Stimulated activated CD4-positive, alpha-beta T cell treated with anti-CD3 and anti-CD28 coated beads, Interleukin-12 subunit alpha, Interleukin-12 subunit beta, amount 100 ng/mL, for 4 hours (primary cell): ENCODE measurements at places on chromosomes 11 and 22.

- no peak for DNase-seq
Measured at GRCh38 chr11:97607291-97608000, 1217.6 kb downstream of the JRKL start.

GRCh38 chr22:20044495-20045151 lies 23.7 kb downstream of the TANGO2 start:
- DNase-seq = no peak

DNA sequence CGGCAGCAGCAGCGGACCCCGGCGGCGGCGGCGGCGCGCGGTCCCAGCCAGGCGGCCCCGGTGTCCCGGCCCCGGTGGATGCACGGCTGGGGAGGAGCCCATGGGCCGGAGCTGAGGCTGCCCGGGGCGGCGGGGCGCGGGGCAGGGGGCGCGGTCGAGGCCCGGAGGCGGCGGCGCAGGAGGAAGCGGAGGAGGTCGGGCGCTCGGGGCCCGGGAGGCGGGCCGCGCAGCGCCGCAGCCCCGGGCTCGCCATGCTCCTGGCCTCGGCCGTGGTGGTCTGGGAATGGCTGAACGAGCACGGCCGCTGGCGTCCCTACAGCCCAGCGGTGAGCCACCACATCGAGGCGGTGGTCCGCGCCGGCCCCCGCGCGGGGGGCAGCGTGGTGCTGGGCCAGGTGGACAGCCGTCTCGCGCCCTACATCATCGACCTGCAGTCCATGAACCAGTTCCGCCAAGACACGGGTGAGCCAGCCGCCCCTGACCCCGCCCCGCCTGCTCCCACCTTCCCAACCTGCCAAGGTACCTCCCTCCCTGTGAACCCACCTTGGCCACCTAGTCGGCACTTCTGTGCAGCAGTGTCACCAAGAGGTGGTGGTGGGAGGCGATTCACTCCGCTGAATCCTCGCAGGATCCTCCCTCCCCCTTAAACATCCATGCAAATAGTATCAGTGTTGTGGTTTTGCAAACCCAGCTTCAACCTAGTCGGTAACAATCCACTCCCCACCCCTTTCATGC lies 580 bp downstream of the DTX4 start:
- peak; percentile 21 for DNase-seq

GRCh38 chr11:69656536-69657455 lies 15.8 kb downstream of the CCND1 start:
- DNase-seq = no peak

GRCh38 chr22:21612858-21613257 lies 17.0 kb downstream of the YDJC start:
- no peak for DNase-seq

DNA sequence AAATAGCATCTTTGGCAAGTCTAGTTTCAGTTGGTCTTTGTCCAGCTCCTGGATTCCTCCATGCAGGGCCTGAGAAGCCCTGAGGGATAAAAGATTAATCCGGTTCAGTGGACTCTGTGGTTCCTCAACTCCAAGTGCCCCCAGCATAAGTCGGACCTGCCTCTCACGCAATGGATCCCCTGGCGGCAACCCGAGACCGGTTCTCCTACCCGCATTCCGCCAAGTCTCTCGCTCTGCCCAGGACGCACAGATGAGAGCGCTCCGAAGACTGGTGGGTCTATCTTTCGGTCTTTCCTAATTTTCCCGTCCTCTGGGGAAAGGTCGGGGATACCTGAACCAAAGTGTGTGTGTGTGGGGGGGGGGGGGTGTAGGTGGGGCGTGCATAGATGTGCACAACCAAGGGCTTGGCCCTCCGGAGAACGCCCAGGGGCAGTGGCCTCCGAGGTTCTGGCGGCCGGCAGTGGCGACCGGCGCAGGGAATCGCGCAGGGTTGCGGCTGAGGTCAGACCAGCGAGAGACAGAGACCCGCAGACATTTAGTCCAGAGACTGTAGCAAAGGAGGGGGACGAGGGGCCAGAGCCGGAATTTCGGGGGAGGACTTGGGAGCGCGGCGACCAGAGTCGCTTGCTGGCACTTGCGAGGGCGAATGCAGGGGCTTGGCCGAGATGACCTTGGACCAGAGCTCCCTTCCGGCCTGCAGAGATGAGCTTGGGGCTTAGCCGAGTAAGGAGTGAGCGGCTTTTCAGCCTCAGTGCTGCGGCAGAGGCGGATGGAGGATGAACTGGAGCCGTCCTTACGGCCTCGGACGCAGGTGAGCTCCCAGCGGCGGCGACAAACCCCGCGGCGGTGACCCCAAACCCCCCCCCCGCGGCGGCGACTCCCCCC lies 712 bp upstream of the SLC2A11 start:
- DNase-seq = no peak

GRCh38 chr11:63505857-63506528 lies at the start of gene LGALS12:
Gene LGALS12 (plus strand): TSS chr11:63506084. CDS start chr11:63506459, 375 bp downstream.
- DNase-seq = no peak

DNA sequence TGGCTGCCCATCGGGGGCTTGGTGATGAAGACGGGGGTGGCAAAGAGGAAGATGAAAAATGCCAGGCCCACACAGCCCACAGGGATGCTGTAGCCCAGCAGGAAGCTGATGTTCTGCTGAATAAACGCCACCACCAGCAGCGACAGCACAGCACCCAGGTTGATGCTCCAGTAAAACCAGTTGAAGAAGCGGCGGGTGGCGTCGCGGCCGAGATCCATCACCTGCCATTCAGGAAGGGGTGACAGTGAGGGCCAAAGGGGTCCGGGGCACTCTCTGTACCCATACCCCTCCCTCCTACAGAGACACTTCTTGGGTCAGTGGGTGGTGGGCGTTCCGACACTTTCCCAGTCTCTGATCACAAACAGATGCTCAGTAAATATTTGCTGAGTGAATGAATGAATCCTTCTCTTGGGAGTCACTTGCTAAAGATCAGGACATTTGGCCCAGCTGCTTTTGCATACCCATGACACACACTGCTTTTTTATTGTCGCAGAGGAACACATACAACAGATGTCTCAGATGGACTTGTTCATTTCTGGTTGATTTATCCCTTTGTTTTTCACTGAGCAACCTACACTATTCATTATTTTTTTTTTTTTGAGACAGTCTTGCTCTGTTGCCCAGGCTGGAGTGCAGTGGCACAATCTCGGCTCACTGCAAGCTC lies 5.2 kb downstream of the SLC15A3 start:
- no peak for DNase-seq

DNA sequence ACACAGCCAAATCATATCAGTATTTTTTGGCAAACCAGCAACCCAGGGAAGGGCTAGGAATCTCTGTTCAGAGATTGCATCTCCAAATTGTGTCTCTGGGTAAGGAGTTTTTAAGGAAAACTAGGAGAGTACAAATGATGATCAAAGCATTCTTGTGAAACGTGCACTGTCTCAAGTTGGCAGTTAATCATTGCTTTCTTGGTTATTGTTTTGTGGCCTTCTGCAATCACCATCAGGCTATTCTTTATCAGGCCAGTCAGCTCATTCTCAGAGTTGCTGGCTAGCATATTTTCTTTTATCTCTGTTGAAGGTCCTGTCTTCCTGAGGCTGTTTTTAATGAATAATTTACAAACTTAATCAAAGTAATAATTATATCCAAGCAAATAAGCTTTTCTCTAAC lies 129.1 kb upstream of the CCDC179 start:
- DNase-seq = no peak

DNA sequence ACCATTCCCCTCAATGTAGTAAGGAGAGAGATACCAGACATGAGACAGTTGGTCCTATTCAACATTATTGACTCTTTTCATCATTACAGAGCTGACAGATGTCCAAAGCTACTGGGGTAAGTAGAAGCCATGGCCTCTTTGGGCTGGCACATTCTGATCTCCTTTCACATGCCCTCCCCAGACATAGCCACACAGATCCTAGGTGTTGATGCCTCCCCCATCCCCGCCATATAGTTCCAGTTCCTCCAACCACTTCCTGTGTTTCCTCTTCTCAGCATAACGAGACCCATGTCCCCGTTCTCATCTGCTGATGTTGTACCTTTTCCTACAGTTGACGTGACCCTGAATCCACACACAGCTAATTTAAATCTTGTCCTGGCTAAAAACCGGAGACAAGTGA lies 14.0 kb downstream of the TRIM6 start:
- no peak for DNase-seq

DNA sequence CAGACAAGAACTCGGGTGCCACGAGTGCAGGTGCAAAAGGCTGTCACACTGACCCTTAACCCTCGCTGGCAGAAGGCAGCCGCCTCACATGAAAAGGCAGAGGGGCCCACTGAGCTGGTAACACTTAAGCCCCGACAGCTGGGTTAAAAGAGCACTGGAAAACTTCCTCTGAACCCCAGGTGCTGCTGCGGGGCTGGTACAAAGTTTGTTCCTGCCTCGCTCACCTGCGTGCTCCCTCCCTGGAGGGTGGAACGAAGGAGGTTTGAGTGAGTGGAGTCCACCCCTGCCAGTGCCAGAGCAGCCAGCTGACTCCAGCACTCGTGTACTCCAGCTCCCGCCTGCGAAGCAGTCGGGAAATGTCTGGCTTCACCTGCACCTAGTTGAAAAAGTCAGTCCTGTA lies 12.6 kb downstream of the SULT4A1 start:
- no peak for DNase-seq

DNA sequence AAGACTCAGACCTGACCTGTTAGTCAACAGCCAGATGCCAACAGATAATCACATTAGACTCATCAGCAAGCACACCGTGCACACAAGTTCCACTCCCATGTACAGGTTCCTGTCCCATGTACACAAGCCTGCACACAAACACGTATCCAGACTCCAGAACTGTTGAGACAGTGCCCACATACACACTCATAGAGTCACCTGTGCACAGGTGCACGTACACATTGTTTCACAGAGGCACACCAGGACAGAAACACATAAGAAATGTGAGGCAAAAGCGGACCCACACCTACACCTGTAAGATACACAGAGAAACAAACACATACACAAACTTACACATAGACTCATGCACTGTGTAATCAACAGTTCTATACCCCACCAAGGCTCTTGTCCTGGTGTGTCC lies 2.7 kb upstream of the ZNF74 start:
- DNase-seq = no peak

- DNase-seq = no peak
Measured at GRCh38 chr22:32414191-32414590, 2.1 kb upstream of the RTCB start.

DNA sequence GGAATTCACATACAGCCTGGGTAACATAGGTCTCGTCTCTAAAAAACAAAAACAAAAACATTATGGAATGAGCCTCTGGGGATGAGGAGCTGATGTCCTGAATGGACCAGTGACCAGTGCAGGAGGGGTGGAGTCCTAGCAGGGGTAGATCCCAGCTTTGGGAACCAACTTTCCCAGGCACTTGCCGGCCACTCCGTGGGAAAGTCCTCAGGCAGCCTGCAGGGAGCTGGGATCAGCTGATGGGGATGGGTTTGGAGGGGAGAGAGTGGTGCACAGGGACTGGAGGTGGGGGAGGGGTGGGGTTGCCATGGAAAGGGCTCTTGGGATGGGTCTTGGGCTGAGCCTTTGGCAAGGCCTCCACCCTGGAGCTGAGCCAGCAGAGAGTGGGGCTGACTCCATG lies 19.1 kb downstream of the MGAT3 start:
- DNase-seq = no peak

DNA sequence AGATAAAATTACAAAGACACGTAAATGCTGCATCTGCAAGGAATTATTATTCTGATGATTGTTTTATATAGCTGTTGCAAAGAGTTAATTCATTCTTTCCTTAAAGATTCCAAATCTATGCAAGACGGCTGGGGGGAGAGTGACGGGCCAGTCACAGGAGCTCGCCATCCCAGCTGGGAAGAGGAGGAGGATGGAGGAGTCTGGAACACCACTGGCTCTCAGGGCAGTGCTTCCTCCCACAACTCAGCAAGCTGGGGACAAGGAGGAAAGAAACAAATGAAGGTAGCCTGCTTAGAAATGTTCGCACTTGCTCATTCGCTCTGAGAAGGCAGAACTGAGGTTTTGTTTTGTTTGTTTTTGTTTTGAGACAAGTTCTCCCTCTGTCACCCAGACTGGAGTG lies 73.0 kb upstream of the ADSL start:
- no peak for DNase-seq

DNA sequence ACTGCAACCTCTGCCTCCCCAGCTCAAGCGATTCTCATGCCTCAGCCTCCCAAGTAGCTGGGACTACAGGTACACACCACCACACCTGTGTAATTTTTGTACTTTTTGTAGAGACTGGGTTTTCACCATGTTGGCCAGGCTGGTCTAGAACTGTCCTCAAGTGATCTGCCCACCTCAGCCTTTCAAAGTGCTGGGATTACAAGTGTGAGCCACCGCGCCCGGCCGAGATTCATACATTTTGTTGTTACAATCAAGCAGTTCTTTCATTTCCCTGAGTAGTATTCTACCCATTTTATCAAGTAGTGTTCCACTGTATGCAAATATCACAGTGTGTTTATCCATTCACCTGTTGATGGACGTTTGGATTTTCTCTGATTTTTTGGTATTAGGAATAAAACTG lies 26.6 kb upstream of the SLC35C1 start:
- no peak for DNase-seq
